ENCODE measurements at places on chromosomes 7 and 10.

- DNase-seq = no peak
Observed at GRCh38 chr10:110209926-110210673, 2.7 kb downstream of the MXI1 start.

GRCh38 chr7:473211-473734, 46.4 kb downstream of the PDGFA start:
- DNase-seq = no peak

- DNase-seq = no peak
Observed at GRCh38 chr7:157210682-157211081, 72.0 kb downstream of the UBE3C start.

- DNase-seq = no peak
Observed at GRCh38 chr10:130140425-130140824, 4.2 kb downstream of the GLRX3 start.

GRCh38 chr10:11295492-11295891, 277.8 kb downstream of the CELF2 start:
- DNase-seq = no peak

GRCh38 chr10:86222687-86223086, 143.9 kb downstream of the GRID1 start:
- DNase-seq = no peak

DNA sequence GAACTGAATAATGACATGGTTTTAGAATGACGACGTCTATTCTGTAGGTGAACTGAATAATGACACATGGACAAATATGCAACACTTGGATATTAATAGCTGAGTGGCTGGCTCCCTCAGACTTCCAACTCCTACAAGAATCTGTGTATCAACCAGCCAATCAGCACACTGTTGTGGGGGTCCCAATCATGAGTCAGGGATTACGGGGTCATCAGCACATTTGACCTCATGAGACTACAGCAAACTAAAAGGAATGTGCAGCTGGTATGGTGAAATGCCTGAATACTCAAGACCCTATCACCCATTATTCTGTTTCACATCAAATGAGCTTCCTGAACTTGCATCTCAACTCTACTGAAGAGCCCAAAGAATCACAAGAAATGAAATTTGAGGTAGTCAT, 192.5 kb downstream of the ANK3 start:
- DNase-seq = no peak

DNA sequence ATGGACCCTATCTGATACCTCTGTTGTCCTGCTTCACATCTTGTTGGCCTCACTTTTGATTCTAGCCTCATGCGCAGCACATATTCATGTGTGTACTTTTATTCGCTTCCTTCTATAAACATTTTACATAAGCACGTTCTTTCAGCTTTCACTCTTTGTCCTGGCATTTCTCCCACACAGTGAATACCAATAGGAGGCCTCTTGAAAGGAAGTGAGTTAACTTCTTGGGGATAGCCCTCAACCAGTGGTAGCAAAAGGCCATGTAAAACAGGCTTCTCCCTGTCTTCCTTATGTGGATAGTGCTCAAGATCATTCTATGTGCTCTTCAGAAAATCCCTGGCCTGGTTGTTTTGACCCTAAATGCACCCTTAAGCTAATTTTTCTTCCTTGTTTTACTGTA, 633.9 kb upstream of the MBL2 start:
- DNase-seq = no peak

GRCh38 chr10:48520594-48520993, 84.3 kb downstream of the ARHGAP22 start:
- DNase-seq = no peak

DNA sequence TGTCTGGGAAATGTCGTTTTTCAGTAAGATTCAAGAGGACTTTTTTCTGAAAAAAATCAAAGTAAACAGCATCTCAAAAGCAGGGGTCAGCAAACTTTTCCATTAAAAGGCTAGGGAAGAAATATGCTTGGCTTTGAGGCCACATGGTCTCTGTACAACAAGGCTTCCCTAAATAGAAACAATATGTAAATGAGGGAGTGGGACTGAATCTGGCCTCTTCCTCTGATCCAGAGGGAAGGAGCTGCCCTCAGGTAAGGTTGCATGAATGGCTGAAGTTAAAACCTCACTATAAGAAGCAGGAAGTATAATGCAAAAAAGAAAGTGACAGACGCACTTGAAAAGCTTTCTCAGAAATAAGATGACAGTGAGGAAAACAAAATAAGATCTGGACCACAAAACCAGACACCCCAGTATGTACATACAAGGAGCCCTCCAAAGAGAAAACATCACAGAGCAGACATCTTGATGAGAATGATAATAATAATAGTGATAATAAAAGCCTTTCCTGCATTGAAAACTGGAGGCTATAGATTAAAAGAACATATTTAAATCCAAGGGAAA, 115.2 kb downstream of the PLXNA4 start:
- DNase-seq = no peak

DNA sequence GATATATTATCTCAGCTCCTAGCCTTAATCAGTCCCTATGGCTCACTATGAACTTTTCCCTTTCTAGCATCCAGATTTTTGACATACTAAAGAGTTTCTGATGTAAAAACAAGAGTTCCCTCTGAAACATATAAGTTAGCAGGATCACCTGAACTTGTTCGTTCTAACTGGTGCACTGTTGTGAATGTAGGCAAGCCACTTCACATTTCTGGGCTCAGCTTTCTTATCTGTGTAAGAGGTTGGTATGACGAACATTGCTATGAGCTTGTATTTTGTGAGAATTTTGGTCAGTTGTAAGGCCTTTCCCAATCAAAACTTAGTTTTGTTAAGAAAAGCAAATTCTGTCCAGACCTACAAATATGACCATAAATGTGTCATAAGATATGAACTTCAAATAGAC, 46.1 kb downstream of the MAGI2 start:
- DNase-seq = no peak

GRCh38 chr7:15821484-15822427, 135.3 kb upstream of the MEOX2 start:
- no peak for DNase-seq

- no peak for DNase-seq
Observed at GRCh38 chr7:101021703-101022102, 1.8 kb downstream of the MUC17 start.
